ENCODE measurements at places on chromosomes 3 and 15.

DNA sequence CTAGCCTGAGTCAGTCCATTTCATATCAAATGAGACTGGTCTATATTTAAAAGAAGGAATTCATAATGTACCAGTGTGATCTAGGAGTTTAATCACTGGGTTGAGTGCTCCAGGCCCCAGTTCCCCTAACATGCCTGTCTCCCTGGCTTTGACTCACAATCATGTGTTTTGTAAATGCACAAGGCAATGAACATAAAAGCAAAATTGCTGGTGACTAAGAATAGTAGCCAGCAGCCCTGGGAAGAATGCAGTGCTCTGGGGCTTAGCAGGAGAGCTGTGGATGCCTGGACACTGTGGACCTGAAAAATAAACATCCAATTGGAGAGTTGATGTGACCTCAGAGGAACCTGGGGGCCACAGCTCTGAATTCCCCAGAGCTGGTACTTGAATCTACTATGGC lies 50.3 kb downstream of the SYNPR start:
- no peak for DNase-seq

GRCh38 chr3:172527306-172527705 lies 4.1 kb upstream of the TNFSF10 start:
- DNase-seq: no peak

- DNase-seq: peak; percentile 23
These were observed 7.2 kb upstream of the SCAMP5 start for GRCh38 chr15:74988007-74988800.

GRCh38 chr3:27193056-27193455 lies 176.1 kb downstream of the NEK10 start:
- DNase-seq: no peak

DNA sequence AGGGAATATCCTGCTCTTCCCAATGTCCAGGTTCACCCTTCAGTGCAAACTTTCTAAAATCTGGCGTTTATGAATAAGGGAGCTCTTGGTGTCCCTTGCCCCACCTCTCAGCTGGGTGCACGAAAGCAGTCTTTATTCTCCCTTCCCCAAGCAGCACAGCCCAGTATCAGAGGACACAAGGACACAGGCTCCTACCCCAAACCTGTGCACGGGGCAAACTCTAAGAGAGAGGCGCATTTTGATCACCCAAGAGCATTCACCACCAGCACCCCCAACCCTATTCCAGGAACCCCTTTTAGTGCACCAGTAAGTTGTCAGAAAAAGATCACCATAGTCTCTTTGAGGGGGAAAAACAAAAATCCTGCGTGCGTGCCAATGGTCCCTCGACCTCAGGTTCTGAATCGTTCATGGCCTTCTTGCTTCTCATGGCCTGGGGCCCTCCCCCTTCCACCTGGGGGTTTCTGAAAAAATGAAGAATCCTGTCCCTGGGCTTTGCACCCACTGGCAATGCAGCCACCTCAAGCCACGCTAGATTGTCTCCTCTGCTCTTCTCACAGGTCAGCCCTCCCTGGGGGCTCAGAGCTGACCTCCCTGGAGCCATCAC lies 78.9 kb downstream of the FAM174B start:
- DNase-seq: no peak

DNA sequence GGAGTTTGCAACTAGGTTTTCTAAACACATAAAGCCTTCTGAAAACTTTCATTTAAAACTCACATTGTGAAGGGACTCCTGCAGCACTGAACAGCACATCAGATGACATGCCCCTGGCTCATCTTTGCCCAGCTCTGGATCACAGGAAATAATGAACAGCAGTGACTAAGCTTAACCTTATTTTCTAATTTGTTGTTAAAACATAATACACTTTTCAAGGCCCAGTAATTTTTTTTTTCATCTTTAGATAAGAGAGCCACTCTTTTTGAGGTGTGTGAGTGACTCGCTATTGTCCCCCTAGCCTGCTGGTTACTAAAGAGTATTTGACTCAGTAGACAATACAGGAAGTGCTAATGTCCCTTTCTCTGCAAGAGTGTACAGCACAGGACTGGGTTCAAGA lies 204.0 kb downstream of the OSBPL10 start:
- DNase-seq: no peak

- no peak for DNase-seq
These were observed 5.4 kb upstream of the SEC11A start for GRCh38 chr15:84721371-84721770.

DNA sequence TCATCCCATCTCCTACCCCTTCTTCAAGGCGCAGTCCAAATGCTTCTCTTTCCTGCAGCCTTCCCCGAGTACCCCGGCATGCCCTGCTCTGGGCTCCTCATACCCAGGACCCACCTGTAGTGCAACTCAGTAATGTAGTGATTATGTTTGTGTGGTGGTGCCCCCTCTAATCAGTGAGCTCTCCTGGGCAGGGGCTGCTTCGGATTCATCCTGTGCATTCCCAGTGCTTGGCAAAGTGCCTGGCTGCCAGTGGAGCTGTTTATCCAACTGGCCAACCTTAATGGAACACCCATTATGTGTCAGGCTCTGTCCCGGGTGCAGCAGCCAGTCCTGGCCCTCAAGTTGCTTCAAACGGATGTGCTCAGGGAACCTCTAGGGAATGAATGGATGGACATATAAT lies 174.4 kb upstream of the LINGO1 start:
- DNase-seq: no peak

DNA sequence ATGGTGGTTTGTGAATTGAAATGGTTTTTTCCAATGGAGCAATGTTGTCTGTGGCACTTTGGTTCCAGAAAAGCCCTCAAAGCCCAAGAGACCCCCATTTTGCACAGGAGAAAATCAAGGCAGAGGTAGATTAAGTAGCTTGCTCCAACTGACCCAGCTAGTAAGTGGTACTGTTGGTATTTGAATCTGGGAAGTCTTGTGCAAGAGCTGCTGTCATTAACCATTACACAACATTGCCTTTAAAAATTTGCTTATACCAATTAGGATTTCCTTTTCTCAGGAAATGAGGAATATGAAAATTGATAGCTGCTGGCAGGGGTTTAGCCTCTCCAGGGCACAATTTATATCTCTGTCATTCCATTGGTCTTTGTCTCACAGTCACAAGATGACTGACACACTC lies 102.4 kb upstream of the UBE3A start:
- DNase-seq: no peak

GRCh38 chr3:167033866-167034265 lies 346.2 kb downstream of the ZBBX start:
- no peak for DNase-seq

- DNase-seq: no peak
These were observed 113.8 kb upstream of the TGFBR2 start for GRCh38 chr3:30492322-30493192.

DNA sequence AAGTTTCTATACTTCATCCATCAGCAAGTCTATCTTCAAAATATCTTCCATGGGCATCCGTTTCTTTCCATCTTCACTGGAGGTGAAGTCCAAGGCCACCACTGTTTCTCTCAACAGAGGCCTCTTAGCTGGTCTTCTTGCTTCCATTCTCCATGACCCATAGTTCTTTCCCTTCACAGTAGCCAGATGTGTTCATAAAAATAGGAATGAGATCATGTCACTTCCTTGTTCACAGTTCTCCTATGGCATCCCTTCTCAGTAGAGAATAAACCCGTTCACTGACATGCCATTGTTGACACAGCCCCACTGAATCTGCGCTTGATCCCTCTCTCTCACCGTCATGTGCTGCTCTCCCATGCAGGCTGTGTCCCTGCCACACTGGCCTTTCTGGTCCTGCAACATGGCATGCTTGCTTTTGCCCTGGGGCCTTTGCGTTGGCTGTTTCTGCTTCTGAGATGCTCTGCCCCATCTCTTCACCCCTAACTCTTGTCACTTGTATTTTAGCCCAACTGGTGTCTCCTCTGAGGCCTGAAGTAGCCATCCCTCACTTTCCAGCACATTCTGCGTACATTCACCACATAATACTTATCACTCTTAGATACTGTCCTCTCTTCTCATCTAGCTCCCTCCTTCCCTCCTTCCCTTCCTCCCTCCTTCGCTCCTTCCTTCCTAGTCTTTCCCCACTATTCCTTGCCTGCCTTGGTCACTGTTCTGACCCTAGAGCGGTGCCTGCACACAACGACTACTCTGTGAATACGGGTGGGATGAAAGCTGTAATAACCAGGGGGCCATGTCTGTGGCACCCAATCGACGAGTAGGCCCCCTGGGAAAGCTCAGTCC lies 42.0 kb downstream of the STARD5 start:
- DNase-seq: no peak

GRCh38 chr3:9704347-9705322 lies 1.0 kb downstream of the CPNE9 start:
- peak; percentile 43 for DNase-seq

DNA sequence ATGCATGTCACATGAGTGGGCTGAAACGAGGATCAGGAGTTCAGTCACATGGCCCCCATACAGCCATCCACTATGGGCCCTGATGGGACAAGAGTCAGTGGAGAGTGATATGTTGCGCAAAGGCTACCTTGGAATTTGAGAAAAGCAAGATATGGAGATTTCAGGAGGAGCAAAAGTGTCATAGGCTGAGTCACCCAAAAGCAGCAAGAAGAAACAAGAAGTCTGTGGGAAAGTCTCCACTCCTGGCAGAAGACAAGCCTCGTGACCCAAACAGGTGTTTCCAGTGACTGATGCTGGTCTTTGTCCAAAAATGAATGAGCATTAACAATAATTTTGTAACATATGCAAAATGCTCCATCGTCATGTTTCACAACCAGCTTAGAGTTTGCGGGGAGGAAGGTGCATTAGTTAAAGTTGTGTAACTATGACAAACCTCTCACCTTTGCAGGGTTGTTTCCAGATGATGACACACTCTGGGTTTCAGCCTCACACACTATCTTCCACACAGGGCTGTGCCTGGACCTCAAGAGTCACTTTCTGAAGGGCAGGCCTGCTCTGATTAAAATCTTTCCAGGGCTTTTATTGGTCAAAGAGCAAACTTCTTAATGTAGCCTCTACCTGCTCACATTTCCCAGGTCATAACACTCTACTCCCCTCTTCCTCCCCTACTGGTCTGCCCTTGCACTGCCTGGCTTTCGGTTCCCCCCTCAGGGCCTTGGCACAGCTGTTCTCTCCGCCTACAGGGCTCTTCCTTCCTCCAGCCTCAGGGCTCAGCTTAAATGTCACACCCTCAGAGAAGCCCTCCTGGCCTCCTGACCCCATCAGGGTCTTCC lies 3.9 kb upstream of the DNASE1L3 start:
- DNase-seq: no peak

- DNase-seq: no peak
These were observed 29.5 kb downstream of the CCDC12 start for GRCh38 chr3:46946856-46947545.

DNA sequence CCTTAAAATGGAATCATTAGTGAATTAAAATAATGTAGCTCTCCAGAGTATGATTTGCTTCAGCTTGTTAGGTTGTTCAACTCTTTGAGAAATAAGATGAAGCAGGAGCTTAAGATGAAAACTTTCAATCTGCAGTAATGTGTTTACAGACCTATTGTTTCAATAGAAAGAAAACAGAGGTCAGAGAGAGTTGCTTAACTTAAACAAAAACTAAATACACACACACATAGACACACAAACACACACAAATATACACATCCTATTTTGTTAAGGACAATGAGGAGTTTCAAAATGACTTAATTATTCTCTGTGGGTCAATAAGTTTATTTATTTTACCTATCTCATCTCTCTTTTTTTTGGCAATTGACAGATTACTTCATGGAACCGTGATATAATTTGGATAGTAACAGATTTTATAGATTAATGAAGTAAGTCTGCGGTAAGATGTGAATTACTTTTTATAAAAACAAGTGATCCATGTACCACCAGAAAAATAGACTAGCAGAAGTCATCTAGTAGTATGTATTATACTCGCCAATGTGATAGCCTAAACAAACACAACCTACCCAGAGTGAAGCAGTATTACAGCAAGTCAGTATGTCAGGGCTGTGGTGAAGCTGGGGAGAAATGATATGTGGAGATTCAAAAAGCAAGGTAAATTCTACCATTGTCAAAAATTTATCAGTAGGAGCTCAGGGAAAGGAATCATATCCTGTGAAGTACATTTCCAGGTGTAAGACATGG lies 76.7 kb upstream of the DCBLD2 start:
- DNase-seq: no peak

DNA sequence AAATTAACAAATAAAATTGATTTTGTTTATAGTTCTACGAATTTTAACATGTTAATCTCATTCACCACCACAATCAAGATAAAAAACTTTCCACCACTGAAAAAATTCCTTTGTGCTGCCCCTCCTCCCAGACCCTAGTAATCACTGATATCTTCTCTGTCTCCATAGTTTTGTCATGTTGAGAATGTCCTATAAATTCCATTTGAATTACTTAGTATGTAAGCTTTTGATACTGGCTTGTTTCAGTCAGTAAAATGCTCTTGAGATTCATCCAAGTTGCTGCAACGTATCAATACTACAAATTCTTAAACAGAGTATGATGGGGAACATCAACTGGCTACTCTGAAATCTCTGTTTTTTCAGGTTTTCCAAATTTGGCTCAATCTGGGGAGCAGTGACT lies 129.6 kb downstream of the CTNNB1 start:
- DNase-seq: no peak

DNA sequence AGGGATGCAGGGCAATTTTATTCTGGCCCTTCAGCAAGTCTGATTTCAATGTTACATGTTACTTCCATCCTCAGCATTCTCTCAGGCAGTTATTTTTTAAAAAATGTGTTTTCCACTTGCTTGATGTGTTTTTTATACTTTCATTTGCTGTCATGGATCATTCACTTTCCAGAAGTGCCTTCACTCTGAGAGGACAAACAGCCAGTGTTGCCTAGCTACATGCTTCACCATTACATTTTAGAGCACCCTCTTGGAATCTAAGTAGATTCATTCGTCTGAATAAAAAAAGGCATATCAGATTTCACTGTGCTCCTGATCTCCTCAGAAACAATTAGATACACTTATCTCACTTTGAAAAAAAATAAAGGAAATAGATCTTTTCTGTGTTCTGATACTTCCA lies 93.6 kb upstream of the POU1F1 start:
- no peak for DNase-seq

DNA sequence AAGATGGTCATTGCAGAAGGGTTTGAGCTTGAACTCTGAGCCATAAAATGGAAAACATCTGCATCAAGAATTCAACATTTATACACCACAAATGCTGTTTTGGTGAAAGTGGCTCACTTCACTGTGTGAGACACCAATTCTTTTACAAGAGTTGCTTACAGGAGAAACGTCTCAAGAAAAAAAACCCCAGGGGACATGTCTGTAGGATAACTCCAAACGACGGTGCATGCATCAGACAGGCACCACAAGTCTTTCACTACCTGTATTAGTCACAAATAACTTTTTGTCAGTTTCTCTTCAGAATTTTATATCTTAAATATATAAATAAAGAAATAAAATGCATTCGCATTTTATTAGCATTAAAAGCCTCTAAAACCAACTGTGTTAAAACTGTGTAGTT lies 164.3 kb downstream of the EFHB start:
- no peak for DNase-seq

DNA sequence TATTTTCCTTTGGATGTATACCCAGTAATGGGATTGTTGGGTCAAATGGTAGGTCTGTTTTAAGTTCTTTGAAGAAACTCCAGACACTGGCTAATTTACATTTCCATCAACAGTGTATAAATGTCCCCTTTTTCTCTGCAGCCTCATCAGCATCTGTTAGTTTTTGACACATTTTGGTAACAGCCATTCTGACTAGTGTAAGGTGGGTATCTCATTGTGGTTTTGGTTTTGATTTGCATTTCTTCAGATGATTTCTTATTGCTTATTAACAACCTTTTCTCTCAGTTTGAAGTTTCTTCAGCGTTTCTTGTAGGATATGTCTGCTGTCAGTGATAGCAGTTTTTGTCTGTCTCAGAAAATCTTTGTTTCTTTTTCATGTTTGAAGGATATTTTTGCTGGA lies 15.4 kb downstream of the GALK2 start:
- no peak for DNase-seq

All from NCI-H774 (cell line).